Epithelial cell of proximal tubule (primary cell): ENCODE measurements at places on chromosomes 12 and 14.

GRCh38 chr12:56213878-56214277, 7.8 kb downstream of the RNF41 start:
- DNase-seq: no peak

- no peak for DNase-seq
Observed at GRCh38 chr14:64673748-64674147, 30.5 kb upstream of the PLEKHG3 start.

- DNase-seq: no peak
Observed at GRCh38 chr14:74612350-74613021, 449 bp upstream of the LTBP2 start.

GRCh38 chr14:67514203-67514607, 18.9 kb upstream of the PLEKHH1 start:
- no peak for DNase-seq

GRCh38 chr12:55722948-55723347, 2.8 kb downstream of the RDH5 start:
- no peak for DNase-seq

DNA sequence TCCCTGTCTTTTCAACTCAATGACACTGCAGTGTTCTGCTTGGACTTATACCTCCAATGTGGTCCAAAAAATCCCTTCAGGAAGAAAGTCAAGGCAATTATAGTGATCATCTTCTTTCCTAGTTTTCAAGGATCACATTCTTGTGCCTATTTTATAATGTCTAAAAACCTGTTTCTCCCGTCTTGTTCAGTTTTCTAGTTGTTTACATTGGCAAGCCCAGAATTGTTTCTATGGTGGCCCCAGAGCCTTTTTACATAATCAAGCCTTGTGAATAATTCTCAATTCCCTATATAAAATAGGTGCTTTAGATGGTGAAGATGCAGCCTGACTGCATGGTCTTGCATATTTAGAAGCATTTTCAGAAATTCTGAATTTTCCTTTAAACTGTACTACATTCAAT, 14.5 kb upstream of the LDHB start:
- DNase-seq: no peak

DNA sequence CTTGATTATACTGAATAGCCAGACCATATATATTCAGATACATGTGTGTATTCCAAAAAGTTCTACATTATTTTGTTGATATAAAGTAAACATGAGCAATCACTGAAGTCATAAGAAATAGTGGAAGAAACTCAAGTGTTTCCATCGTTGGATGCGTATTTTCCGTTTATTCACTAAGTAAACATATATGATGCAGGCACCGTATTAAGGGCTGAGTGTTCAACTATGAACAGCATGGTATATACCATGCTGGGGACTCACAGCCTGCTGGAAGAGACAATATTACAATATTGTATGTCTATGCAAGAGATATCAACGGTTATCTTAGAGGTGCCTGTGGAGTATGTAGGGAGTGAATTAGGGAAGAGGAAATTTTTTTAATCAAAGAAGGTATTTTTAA, 1.2 kb downstream of the PYROXD1 start:
- no peak for DNase-seq

- DNase-seq: peak; percentile 55
Observed at GRCh38 chr12:14554281-14555007, 13.2 kb downstream of the PLBD1 start.

DNA sequence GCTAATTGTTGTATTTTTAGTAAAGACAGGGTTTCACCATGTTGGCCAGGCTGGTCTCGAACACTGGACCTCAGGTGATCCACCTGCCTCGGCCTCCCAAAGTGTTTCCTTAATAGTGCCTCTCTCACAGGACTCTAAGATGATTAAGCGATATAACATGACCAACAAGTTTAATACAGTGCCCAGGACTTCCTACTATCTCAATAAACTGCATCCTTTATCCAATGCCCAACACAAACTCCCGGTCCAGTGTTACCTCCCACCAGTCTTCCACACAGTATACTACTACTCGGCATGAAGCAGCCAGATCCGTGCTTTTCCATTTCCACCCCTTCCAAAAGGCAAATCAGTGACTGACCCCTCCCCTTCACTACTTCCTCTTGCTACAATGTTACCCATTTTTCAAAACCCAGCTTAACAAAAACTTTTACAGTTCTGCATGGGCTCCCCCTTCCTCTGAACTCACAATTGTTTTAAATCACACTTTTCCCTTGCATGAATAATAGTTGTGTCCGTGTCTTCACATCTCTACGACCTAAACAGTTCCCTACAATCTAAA, 900 bp downstream of the NOP2 start:
- no peak for DNase-seq

DNA sequence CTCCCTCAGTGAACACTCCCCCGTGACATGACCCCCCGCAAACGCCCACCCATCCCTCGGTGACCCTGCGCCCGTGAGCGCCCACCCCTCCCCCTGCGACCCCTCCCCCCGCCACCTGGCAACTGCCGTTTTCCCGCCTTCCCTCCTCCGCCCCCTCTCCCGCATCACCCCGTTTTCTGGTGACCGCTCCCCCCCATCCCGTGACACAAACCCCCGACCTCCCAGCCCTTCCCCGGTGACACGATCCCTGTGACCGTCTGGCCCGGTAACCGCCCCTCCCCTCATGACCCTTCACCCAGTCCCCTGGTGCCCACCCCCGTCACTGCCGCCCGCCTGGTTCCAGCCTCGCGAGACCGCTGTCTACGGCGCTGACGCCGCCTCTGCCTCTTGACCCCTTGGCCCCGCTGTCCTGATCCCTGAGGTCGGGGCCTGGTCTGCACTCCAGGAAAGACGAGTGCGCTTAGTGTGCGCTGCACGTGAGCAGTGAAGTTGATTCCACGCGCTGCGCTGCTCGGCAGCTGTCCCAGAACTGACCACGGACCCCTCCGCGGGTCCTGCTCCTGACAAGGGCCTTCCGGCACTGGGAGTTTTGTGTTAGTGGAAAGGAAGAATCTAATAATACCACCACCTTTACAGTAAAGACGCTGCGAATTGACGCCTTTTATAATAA, 59.4 kb downstream of the DDX51 start:
- no peak for DNase-seq

DNA sequence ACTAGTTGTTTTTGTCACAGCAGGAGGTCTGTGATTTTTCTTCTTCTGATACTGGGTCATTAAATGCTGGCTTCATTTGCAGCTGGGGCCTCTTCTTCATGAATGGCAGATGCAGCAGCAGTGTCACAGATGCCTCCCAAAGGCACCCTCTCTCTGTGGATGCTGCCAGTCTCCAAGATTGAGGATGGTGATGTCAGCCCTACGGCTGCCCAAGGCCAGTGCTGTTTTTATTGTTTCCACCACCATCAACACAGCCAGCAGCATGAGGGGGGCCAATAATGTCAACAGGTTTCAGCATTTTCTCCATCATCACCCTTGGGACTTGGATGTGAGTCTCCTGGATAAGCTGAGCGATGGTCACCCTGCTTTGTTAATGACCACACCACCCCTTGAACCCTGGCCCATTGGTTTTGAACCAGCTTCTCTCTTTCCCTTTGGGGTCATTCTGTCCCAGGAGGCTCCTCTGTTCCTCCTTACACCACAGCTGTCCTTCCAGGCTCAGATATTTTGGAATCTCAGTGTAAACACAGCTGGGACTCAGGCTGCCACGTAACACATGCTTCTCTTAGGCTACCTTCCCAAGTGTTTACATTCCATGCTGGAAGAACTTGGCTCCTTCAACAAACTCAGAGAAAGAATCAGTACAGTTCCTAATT, 151.7 kb upstream of the DDHD1 start:
- DNase-seq: no peak

DNA sequence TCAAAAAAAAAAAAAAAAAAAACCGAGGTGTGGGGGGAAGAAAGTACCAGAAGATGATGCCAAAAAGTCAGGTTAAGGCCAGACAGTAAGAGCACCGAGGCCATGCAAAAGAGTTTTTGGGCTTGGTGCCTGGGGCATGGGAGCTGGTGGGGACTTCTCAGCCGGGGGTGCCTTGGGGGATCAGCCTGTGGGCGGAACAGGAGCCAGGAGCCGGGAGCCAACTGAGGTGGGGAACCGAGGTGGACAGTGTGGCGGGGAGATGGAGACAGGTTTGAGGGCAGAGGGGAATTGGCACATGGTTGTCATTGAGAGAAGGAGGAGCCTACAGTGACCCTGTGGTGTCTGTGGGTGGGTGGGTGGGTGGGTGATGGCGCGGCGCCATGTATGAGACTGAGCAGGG, 33.2 kb downstream of the TSPAN11 start:
- no peak for DNase-seq

DNA sequence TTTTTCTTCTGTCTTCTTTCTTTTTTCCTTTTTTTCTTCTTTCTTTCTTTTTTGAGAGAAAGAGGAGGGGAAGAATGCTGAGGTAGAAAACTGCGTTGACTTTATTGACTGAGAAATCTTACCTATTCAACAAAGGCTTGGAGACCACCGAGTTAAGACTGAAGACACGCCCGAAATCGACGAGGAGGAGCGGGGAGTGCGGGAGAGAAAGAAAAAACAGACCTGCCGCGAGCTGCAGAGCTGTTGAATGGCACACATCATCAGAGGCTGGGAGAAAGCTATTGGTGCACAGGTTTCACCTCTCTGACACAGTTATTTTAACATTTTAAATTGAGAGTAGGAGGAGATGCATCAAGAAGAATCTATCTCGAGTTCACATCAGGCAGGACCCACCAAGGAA, 5.1 kb downstream of the ASCL1 start:
- DNase-seq: no peak

DNA sequence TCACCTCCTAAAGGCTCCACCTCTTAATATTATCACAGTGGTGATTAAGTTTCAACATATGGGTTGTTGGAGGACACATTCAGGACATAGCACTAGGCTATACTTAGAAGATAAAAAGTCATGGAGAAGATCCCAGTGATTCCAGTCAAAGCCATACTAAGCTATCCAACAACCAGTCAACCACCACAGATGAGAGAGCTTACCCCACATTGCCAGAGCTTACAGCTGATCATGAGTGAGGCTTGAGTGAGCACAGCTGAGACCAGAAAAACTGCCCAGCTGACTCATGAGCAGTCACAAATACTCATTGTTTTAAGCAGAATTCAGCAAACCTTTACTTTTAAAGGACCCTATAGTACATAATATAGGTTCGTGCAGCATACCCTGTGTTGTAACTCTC, 85.1 kb downstream of the DRAM1 start:
- peak; percentile 52 for DNase-seq

DNA sequence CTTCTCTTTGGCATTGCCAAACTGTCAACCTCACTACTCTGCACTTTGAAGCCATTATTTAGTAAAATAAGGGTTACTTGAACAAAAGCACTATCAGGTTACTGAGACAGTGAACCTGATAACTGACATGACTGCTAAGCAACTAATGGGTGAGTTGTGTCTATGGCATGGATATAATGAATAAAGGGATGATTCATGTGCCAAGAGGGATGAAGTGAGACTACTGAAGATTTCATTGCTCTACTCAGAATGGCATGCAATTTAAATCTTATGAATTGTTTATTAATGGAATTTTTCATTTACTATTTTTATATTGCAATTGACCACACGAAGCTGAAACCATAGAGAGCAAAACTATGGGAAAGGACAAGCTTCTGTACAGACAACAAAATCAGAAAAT, 74.4 kb downstream of the CEP128 start:
- no peak for DNase-seq

- no peak for DNase-seq
Observed at GRCh38 chr12:28951935-28952334, 197.1 kb upstream of the FAR2 start.

DNA sequence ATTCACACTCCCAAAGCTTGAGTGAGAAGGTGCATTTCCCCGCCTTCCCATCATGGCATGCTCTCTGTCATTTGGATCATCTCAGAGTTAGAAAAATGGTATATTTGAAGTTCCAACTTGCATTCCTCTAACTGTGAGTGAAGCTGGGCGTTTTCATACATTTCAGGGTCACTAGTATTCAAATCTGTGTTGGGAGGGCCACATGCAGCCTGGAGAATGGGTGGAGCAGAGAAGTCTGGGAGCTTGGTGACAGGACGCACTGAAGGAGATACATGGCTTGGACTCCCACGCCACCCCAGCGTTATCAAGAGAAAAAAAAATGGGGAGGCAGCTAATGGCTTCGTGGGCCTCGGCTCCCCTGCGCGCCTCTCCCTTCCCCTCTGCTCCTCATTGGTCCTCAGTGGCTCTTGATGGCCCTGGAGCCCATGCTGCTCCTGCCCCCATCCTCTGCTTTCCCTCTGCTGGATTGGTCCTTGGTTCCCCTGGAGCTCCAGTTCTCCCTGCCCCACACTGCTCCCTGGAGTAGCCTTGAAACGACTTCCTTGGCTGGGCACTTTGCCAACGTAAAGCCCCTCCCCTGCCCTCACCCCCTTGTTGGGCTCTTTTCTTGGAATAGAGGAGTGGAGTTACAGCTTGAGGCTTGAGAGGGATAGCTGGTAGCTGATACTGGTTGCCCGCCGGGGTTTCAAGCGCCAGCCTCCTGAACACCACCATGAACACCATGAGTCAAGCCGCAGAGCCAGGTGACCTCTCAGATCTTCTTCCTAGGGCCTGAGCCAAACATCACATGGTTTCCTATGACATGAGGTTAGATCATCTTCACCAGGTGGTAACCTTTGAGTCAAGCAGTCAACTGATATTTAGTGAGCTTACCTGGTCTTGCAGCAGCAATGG, 139.6 kb downstream of the PRKCH start:
- DNase-seq: no peak

- no peak for DNase-seq
Observed at GRCh38 chr14:29822430-29822709, 105.3 kb downstream of the PRKD1 start.

DNA sequence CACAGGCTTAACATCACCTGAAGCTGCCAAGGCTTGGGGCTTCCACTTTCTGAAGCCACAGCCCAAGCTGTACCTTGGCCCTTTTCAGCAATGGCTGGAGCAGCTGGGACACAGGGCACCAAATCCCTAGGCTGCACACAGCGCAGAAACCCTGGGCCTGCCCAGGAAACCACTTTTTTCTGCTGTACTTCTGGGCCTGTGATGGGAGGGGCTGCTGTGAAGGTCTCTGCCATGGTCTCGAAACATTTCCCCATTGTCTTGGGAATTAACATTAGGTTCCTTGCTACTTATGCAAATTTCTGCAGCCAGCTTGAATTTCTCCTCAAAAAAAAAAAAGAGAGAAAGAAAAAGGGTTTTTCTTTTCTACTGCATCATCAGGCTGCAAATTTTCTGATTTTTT, 219.1 kb downstream of the RPL10L start:
- no peak for DNase-seq

DNA sequence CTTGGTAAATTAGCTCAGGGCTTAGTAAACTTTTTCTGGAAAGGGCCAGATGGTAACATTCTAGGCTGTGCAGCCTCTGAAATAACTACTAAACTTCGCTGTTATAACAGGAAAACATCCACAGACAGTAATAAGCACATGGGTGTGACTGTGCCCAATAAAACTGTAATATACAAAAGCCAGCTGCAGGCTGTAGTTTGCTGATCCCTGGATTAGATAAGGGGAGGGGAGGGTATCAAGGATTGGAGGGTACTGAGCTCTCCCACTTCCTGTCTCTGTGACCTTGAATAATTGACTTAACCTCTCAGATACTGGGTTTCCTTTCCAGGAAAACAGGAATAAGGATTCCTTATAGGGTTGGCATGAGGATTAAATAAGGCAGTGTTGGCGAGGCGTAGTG, 81.2 kb downstream of the CCDC60 start:
- DNase-seq: no peak
